ENCODE measurements at places on chromosomes 2 and 18.

- no peak for DNase-seq
Observed at GRCh38 chr18:79405019-79405780, 9.5 kb downstream of the NFATC1 start.

DNA sequence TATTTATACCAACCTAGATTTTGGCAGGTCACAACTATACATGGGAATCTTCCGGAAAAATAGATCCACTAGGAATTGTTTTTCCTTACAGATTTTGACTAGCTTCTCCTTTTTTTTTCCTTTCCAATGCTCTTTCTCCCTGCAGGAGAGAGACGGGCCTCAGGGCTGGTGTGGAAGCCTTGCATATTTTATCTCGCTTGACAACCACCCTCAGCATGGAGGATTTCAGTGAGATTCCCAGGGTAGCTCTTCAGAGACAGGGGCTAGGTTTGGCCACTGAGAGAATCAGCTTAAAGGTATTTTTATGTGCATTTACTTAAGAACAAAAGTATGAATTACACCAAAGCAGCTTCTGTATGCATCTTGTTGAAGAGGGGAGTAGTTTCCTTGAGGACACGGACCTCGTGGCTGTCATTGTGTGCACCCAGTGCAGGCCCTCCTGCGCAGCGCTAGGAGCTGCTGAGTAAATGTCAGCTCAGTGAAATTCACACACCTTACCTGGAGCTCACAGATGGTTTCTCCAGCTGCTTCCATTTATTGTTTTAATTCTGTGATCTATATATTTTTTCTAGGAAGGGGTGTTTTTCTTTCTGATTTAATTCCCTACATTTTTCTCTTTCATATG, 54.4 kb downstream of the TRAPPC12 start:
- DNase-seq, result no peak

- DNase-seq, result no peak
Observed at GRCh38 chr2:239544143-239544917, 143.5 kb upstream of the HDAC4 start.

DNA sequence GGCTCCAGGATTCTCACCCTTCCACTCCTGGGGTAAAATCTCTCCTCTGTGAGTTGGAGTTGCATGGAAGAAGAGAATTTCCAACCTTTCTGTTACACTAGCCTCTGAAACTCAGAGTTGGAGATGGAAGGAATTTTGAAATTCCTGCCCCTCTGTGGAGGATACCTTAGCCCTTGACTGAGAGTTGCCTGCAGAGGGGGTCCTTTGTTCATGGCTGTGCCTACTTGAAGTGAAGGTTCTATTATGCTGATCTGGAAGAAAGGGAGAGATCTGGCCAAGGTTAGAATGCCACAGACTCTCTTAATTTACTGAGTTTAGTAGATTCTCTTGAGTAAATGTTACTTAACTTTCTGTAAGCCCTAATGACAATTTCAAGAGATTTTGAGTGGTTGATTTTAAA, 626.6 kb upstream of the GYPC start:
- no peak for DNase-seq

GRCh38 chr2:232339121-232340081, 39.1 kb upstream of the ALPP start:
- DNase-seq, result no peak

DNA sequence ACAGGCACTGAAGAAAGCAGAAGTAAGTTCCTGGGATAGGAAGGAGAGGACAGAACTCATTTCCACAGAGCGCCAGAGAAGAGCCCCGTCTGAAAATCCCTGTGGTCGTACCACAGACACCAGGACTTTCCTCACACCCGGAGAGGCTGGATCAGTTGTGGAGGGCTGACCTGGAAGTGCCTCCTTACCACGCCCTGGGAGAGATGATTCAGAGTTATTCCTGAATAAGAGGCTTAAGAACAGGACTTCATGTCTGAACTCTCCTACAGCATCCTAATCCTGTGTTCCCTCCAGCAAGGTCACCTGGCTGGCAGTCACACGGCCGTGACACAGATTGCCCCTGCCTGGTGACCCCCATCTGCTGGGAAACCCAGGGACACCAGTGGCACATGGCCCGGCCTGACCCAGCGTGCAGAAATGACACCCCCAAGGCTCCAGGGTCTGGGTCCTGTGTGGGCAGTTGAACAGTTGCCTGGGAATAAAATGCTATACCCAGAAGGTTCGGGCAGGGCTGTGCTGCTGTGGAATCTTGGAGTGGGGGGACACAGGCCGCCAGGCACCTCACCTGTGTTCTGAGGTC, 105.9 kb downstream of the PXDN start:
- DNase-seq, result no peak

DNA sequence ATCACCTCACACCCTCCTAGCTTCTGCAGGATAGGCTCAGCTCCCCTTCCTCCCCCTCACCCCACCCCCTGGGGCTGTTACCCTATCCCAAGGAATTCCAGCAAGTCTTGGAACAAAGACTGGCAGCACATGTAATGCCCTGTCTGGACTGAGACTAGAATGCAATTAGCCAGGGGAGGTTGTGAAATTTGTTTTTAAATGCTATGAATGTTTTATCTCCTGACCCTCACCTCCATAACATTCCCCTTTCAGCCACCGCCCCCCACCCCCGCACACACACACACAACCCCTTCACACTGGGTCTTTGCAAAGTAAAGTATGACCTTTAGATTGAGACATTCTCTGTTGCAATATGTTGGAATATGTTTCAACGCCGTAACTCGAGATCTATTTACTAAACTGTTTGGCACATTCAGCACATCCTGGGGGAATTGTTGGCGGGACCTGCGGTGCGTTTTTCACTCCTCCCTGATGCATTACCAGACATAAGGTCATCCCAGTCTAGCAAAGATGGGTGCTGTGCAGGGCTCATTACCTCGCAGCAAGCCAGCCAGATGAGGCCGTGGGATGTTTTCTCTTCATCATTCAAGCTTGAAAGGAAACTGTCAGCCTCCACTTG, 290.7 kb upstream of the SLC14A2 start:
- no peak for DNase-seq

GRCh38 chr18:8800876-8801262, 95.5 kb downstream of the MTCL1 start:
- DNase-seq, result no peak

- DNase-seq, result no peak
Observed at GRCh38 chr18:1627494-1627893, 722.8 kb downstream of the ADCYAP1 start.

DNA sequence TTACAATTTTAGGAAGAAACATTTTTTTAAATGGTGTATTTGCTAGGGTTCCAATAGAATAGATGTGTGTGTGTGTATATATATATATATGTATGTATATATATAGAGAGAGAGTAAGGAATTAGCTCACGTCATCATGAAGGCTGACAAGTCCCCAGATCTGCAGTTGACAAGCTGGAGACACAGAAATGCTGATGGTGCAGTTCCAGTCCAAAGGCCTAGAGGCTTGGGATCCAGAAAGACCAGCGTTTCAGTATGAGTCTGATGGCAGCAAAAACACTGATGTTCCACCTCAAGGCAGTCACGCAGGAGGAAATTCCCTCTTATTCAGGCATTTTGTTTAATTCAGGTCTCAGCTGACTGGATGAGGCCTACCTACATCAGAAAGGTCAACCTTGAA, 386.8 kb downstream of the PTH2R start:
- no peak for DNase-seq

DNA sequence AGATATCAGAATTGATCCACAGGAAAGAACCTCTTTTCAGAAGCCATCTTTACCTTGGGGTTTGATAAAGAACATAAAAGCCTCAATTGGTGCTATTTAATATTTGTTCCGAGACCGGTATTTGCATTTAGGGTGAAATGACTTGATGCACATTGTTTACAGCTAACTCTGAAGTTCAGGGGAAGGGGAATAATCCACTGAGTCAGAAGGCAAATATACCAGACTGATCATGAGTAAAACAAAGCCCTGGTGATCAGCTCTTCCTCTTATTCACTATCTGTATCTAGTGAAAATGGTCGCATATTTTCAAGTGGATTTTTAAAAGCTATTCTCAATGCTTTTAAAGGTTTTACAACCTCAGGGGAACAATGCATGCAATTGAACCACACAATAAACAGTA, 53.0 kb upstream of the ATP8B1 start:
- no peak for DNase-seq

DNA sequence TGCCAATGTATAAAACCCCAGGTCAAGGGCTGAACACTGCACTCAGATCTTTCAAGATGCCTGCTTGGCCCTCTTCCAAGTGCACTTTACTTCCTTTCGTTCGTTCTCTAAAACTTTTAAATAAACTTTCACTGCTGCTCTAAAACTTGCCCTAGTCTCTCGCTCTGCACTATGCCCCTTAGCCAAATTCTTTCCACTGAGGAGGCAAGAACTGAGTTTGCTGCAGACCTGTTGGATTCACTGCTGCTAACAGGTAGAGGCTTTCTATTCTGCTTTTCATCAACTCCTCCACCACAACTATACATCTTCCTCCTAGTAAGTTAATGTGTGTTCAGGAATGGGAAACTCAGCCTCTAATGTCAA, 467.9 kb downstream of the MBD2 start:
- DNase-seq, result no peak

DNA sequence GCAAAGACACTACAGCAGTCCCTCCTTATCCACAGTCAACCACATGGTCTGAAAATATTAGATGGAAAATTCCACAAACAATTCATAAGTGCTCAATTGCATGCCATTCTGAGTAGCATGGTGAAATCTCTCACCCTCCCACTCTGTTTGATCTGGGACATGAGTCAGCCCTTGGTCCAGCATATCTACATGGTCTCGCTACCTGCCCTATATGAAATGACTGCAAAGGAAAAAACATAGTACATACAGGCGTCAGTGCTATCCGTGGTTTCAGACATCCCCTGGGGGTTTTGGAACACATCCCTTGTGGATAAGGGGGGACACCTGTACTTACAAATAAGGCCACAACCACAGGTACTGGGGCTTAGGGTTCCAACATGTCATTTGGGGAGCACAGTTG, 73.7 kb downstream of the CABLES1 start:
- no peak for DNase-seq

GRCh38 chr18:35441857-35442595, 55.7 kb downstream of the INO80C start:
- no peak for DNase-seq

- no peak for DNase-seq
Observed at GRCh38 chr18:48929212-48929612, 21.6 kb downstream of the SMAD7 start.

DNA sequence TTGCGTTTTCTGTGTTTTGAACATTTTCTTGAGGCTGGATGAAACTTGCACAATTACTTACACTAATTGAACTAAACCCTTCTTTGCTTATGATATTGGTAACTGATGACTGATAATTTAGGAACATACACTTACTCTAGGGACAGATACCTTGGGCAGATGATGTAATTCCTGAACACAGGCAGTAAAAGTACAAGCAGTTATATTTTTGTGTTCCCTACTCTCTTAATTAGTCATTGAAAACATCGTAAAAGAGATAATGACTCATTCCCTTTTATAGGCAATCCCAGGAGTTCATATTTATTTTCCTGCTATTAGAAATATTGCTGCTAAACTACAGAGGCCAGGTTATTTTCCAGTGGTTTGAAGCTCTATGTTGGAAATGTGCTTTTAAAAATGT, 46.4 kb downstream of the CCDC85A start:
- DNase-seq, result no peak

- DNase-seq, result no peak
Observed at GRCh38 chr18:56431551-56431950, 206.8 kb downstream of the TXNL1 start.

All from activated T-helper 9 cell treated with anti-CD3 and anti-CD28 coated beads, Interleukin-2, amount 50 U/mL, for 16 hours (primary cell).